ENCODE measurements at places on chromosomes 6 and 20. TPM values are rescaled to one million over a fixed set of nuclear protein-coding genes. Genes with fewer than 3 reads are reported as not detected.

PACSIN1 gene
- 3.9 TPM for total RNA-seq

TRIM10 gene
- not detected for total RNA-seq

DNA sequence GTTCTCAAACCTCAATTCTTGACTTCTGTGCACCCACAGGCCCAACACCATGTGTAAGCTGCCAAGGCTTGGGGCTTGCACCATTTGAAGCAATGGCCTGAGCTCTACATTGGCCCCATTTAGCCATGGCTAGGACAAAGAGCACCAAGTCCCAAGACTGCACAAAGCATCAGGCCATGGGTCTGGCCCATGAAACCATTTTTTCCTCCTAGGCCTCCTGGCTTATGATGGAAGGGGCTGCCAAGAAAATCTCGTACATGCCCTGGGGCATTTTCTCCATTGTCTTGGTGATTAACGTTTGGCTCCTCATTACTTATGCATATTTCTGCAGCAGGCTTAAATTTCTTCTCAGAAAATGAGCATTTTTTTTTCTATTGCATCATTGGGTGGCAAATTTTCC, 1128.7 kb upstream of the ADGRB3 start:
- no peaks in the 10 kb centered on the region for H3K4me1 ChIP-seq
- H3K4me3 ChIP-seq: no peak overlapping the region
- no peaks in the 10 kb centered on the region for H3K27me3 ChIP-seq
- no peak overlapping the region for H3K27ac ChIP-seq
- no peak for DNase-seq

DNA sequence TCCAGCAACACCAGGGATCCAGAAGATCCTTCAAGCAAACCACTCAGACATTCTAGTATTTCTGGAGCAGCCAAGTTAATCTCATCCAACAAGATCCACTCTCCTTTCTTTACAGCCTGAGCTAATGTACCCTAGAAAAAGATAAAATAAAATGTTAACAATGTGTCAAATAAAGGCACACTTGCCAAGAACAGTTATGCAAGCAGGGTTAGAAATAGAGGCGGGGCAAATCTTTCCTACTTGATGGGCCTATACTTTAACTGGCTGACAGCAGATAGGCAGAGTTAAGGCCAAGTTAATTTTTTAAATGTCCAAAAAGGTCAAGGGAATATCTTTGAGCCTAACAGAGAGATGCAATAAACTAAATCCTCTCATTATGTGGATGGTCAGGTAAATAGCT, 60.8 kb downstream of the MDN1 start:
- H3K27me3 ChIP-seq: no peaks in the 10 kb centered on the region
- no peaks in the 10 kb centered on the region for H3K4me1 ChIP-seq
- no peak for DNase-seq
- peaks cover 57% of the 10 kb centered on the region for H3K36me3 ChIP-seq

GRCh38 chr6:14066782-14067406, 50.7 kb upstream of the CD83 start:
- no peaks in the 10 kb centered on the region for H3K27me3 ChIP-seq
- no peak overlapping the region for H3K27ac ChIP-seq
- H3K4me3 ChIP-seq: no peak overlapping the region
- no peak for DNase-seq

DNA sequence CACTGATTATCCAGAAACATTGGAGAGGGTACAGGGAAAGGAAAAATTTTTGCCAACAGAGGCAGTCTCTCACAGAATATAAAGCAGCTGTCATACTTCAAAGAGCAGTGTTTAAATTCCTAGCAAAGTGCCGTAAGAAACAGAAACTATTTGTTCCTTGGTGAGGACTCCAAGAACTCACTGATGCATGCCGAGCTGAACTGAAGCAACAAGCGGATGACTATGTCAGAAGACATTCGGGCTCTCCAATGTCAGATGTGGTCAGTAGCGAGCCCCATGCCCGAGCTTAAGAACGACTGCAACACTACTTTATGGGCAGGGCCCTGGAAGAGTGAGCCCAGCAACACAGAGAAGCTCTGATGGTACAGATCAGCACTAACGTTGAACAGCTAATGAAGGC, 54.7 kb downstream of the OR2B6 start:
- no peak for DNase-seq
- H3K4me3 ChIP-seq: no peak overlapping the region
- no peaks in the 10 kb centered on the region for H3K36me3 ChIP-seq
- H3K4me1 ChIP-seq: no peaks in the 10 kb centered on the region
- no peaks in the 10 kb centered on the region for H3K27me3 ChIP-seq

All from natural killer cell (primary cell).